ENCODE measurements at places on chromosomes 1 and 21.

DNA sequence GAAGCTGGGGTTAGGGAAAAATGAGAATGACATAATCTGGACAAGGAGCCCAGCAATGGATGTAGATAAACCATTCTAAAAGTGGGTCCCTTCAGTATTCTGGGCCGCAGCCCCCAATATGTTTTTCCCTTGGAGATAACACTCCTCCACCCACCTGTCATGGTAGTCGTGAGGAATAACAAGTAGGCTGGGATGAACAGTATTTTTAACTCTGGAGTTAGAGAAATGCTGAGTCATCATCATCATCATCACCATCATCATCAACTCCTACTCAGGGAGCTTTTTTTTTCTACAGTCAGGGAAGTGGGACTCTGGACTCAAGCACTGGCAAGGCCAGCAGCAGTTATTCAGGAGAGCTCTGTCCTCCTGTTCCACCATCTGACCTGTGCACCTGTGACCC is 12.8 kb downstream of the CADM3 start:
- no peak for DNase-seq

GRCh38 chr21:36330904-36331303 is 10.9 kb downstream of the MORC3 start:
- DNase-seq: no peak

- DNase-seq: no peak
These were observed 10.6 kb upstream of the EXO1 start for GRCh38 chr1:241837416-241837815.

GRCh38 chr1:155316922-155317321 is 3.8 kb upstream of the RUSC1 start:
- DNase-seq: no peak
